IPS DF 19.7 (cell line): ENCODE measurements at places on chromosomes 13 and 19.

DNA sequence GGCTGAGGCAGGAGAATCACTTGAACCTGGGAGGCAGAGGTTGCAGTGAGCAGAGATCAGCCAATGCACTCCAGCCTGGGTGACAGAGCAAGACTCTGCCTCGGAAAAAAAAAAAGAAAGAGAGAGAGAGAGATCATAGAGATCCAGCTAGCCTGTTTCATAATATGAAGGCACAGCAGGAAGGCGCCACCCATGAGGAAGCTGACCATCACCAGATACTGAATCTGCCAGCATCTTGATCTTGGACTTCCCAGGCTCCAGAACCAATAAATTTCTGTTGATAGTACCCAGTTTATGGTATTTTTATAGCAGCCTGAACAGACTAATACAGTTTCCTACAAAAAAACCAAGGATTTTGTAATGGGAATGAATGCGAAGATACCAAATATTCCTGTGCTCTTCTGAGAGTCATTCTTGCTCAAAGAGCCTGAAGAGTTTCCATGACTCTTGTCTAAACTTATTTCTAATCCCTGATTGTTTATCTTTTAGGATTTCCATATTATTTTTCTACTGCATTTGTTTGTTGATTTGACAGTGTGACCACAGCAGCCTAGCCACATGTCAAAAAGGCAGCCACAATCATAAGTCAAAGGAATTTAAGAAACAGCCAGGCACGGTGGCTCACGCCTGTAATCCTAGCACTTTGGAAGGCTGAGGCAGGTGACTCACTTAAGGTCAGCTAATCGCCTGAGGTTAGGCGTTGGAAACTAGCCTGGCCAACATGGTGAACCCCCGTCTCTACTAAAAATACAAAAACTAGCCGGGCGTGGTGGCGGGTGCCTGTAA is 37.7 kb upstream of the PDCD5 start:
- DNase-seq: no peak

DNA sequence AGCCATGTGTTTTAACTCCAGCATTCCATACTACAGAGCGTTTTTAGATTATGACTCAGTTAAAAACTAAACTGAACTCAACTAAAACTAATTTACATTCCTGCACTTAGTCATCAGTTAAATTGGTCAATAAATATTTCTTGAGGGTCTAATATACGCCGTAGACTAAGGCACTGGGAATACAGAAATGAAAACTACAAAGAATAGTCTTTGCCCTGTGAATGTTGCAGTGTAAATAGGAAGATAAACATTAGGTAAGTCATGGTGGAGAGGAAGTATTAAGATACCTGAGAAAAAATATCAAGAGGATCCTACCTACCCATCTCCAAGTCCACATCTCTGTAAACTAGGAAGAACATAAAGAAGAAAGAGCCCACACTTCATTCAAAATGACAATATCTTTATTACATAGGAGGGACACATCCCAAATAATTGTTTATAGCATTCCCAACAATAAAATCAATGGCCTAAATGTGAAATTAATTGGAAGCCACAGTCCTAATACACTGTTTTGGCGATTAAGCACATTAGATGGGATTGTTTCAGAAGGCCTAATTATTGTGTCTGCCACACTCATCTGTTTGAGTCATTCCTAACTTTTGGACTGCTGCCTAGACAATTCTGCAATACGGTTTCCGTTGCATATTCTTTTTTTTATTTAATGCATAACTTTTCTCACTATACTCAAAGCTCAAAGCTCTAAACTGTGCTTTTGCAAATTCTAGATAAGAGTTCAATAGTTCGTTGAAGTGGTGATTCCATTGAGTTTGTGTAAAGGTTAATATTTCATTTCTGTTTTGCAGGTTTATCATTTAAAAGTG is 52.9 kb downstream of the MBNL2 start:
- DNase-seq: no peak

DNA sequence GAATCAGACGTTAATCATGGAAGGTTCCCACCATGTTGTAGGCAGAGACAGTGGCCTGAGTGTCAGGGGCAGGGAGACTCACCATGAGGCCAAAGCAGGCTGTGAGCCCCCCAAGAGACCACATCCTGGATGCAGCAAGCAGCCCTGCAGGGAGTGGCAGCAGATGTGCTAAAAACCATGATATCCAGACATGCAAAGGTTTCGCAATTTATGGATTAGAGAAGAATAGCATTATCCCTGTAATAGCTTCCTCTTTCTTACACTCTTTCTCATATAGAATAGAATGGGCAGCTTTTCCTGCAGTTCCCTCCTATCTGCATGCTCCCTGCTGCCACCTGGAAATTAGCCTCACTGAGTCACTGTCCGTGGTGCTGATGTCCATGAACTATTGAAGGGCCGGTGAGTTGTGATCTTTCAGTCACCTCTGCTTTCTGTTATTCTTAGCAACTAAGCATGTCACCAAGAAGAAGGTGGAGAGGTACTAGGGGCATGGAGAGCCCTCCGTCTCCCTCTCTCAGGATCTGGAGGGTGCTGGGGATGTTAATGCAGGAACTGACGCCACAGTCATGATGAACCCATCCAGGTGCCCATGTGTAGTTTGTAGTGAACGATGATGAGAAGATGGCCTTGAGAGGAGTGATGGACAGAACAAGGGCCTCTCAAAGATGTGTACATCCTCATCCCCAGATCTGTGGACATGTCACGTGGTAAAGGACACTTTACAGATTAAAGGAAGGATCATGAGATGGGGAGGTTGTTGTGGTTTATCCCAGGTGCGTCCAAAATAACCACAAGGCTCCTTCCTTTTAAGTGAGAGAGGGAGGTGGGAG is 9.9 kb downstream of the CEACAM4 start:
- no peak for DNase-seq

- no peak for DNase-seq
Observed at GRCh38 chr19:41876847-41877832, at the start of gene CD79A. Gene CD79A (plus strand): TSS chr19:41877279. CDS start chr19:41877305, 26 bp downstream.

DNA sequence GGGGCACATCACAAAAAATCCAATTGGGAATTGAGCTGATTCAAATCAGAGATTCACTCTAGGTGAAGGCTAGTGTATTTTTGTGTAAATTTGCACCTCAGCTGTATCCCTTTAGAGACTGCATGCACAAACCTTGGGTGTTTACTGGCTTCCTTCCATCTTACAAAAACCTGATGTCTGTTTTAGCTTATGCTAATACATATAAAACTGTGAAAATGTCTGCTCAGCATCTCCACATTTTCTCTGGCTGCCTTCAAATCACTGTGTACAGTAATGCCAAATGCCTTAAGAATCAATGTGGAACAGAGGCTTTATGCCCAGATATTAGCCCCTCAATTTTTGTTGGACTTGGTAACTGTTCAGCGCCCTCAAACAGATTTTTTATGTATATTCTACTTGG is 675.8 kb upstream of the SLITRK6 start:
- DNase-seq: no peak

DNA sequence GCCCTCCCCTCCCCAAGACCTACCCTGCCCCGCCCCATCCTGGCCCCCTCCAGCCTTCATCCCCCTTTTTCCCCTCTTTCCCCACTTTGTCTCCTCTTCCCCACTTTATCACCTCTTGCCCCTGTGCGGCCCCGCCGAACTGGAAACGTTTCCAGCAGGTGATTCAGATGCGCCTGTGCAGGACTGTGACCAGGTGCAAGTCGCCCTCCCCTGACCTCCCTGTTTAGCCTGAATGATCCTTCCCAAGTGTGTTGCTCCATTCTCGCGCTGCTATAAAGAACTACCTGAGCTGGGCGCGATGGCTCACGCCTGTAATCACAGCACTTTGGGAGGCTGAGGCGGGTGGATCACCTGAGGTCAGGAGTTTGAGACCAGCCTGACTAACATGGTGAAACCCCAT is 25.9 kb downstream of the ZNF791 start:
- no peak for DNase-seq

DNA sequence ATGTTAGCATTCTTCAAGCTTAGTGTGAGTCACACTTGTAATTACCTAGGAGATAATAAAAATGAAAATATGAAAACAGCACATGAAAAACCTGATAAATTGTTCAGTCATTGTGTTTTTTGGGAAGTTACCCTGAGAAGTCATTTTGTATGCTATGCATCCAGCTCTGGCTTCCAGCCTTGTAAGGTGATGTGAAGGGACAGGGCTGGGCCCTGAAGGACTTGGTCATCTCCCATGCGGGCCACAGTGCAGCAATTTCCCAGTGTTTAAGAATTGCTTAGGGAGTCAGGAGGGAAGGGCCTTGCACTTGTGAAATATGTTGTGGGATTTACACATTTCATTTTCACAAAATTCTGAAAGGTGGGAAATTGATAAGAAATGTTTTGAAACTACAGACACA is 41.3 kb downstream of the ARHGEF7 start:
- DNase-seq: no peak

DNA sequence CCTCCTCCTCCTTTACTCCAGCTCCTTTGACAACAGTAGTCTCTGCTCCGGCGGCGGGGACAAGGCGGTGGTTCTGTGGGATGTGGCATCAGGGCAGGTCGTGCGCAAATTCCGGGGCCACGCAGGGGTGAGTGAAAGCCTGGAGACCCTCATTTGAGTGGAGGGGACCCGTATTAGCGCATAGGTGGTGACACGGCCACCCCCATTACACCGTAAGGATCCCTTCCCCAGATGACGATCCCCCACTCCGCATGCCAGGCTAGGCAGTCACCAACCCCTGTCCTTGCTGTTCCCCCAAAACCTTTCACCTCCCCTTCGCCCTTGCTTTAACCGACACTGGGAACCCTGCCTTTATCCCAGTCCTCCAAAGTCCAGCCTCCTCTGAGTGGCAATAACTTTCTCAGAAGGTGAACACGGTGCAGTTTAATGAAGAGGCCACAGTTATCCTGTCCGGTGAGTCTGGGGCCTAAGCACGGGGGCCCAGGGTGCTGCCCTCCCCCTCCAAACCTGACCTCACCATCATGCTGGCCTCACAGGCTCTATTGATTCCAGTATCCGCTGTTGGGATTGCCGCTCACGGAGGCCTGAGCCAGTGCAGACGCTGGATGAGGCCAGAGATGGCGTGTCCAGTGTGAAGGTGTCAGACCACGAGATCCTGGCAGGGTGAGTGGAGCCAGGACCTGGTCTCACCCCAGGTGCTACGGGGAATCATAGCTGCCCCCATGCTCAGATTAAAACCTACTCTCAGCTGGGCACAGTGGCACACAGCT is 3.7 kb downstream of the WDR83 start:
- DNase-seq: no peak

DNA sequence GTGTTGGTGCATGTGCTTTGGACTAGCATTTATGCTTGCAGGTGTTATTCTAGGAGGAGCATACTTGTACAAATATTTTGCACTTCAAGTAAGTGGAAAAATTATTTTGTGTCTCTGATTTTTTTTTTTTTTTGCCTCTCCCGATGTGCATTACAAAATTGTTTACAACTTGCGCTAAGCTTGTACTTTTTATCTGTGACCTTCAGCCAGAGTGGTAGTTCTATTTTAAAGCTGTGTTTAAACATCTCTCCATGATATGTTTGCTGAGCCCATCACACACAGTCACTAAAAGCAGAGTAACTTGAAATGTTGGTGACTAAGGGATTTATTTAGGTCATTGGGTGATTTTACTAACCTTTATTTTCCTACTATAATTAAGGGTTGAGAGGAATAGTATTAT is 20.8 kb downstream of the ITM2B start:
- DNase-seq: no peak

DNA sequence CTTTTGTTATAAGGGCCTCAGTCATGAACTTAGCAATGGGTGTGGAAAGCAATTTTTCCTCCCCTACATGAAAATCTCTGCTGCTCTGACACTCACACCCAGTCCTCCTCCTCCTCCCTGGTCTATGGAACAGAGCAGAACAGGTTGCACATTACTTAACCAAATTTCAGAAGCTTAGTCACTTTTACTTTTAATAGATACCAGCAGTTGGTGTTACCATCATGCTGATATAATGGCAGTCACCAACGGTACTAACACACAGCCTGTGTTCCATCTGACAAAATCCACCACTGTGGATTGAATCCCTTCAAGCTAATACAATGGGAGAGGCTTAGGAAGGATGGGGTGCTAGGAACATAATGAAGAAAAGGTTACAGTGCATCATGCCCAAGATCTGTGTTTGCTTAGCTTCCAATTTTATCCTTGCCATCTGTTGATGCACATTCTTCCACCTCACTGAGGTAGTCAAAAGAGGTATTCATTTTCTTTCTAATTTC is 9.8 kb downstream of the TPT1 start:
- DNase-seq: no peak

DNA sequence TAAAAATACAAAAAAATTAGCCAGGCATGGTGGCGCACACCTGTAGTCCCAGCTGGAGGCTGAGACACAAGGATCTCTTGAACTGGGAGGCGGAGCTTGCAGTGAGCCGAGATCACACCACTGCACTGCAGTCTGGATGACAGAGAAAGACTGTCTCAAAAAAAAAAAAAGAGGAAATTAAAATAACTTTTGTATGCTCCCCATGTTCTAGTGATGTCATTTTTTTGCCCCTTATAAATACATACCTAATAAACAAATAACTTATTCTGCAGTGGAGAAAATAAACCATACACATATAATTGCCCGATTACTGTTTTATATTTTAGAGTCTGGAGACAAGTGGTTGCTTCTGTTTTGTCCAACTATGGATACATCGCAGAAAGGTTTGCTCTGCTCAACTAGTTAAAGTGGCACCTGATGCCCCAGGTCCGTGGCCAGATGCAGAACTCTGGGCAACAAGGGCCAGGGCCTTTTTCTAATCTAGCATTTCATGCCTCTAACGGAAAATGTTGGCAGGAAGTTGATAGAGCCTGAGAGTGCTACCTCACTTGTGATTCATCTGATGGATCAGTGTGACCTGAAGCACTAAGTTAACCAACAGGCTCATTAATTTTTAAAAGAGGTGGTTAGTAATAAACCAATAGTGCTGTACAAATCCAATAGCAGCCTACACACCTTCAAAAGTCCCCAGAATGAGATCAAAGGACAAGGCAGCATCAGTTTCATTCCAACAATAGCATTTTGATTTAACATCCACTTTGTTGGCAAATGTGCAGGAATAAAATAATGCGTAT is 18.8 kb downstream of the UBE2L5 start:
- DNase-seq: no peak

DNA sequence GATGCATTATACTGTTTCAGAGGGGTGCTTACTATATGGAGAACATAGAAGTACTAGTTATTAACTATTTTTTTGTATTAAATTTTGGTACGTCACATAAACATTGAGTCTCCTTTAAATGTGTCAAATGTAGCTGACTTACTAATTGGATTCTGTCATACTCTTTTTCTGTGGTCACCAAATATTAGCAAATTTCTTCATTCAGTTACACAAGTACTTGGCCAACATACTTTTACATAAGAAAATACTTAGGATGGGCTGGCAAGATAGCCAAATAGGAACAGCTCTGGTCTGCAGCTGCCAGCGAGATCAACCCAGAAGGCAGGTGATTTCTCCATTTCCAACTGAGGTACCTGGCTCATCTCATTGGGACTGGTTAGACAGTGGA is 19.2 kb downstream of the LPAR6 start:
- no peak for DNase-seq

- DNase-seq: no peak
Observed at GRCh38 chr19:48815870-48816501, 5.2 kb upstream of the BCAT2 start.
